T-cell (primary cell): ENCODE measurements at places on chromosomes 1 and 21.

GRCh38 chr1:209364716-209365115 is 218.8 kb upstream of the CAMK1G start:
- H3K27ac ChIP-seq, result no peak overlapping the region
- DNase-seq, result no peak
- H3K36me3 ChIP-seq, result no peaks in the 10 kb centered on the region
- H3K4me1 ChIP-seq, result no peaks in the 10 kb centered on the region
- H3K27me3 ChIP-seq, result peaks cover 2% of the 10 kb centered on the region

DNA sequence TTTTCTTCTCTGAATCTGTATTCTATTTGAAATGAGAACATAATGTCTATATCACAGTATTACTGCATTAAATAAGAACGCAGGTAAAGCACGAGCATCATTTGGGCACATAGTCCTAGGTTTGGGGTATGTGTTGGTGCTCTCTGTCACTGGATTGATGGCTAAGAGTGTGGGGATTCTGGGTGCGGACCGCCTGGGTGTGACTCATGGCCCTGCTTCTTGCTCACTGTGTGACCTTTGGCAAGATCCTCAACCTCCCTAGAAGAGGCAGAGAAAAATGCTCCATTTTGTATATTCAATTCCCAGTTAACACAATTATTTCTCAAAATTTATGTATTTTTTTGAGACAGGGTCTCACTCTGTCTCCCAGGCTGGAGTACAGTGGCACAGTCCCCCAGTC is 99.7 kb downstream of the LAMC2 start:
- no peaks in the 10 kb centered on the region for H3K27me3 ChIP-seq
- no peak overlapping the region for H3K4me3 ChIP-seq
- no peaks in the 10 kb centered on the region for H3K4me1 ChIP-seq
- H3K36me3 ChIP-seq, result no peaks in the 10 kb centered on the region

DNA sequence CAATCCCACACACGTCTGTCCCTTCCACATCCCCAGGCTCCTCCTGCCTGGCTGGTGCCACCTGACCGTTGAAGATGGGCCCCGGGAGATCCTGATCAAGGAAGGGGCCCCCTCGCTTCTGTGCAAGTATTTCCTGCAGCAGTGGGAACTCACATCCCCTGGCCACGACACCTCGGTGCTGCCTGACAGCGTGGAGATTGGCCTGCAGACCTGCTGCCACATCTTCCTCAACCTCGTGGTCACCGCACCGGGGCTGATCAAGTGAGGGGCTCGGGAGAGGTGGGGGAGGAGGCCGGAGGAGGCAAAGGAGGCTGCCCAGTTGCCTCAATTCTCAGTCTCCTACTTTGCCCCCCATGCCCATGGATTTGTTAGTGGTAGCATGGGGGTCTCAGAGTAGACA is 5.6 kb downstream of the NCDN start:
- H3K27ac ChIP-seq, result no peak overlapping the region
- H3K36me3 ChIP-seq, result peaks cover 3% of the 10 kb centered on the region
- H3K27me3 ChIP-seq, result no peaks in the 10 kb centered on the region
- DNase-seq, result no peak
- H3K4me3 ChIP-seq, result no peak overlapping the region

DNA sequence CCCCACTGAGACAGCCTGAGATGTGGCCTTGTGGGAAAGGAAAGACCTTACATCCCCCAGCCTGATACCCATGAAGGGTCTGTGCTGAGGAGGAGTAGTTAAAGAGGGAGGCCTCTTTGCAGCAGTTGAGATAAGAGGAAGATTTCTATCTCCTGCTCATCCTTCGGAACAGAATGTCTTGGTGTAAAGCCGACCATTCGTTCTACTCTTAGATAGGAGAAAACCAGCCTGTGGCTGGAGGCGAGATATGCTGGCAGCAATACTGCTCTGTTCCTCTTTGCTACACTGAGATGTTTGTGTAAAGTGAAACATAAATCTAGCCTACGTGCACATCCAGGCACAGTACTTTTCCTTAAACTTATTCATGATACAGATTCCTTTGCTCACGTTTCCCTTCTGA is 1.5 kb upstream of the CCDC27 start:
- H3K4me3 ChIP-seq, result no peak overlapping the region
- H3K27me3 ChIP-seq, result no peaks in the 10 kb centered on the region
- no peaks in the 10 kb centered on the region for H3K36me3 ChIP-seq
- peaks cover 2% of the 10 kb centered on the region for H3K4me1 ChIP-seq
- DNase-seq, result no peak
- no peak overlapping the region for H3K27ac ChIP-seq

- H3K4me3 ChIP-seq, result no peak overlapping the region
- no peak for DNase-seq
- H3K36me3 ChIP-seq, result no peaks in the 10 kb centered on the region
- no peaks in the 10 kb centered on the region for H3K27me3 ChIP-seq
- H3K4me1 ChIP-seq, result no peaks in the 10 kb centered on the region
Measured at GRCh38 chr1:175599212-175599705, 144.1 kb downstream of the TNR start.

- H3K27ac ChIP-seq, result peak overlapping the region; percentile 68
- no peak for DNase-seq
- peaks cover 7% of the 10 kb centered on the region for H3K36me3 ChIP-seq
- no peaks in the 10 kb centered on the region for H3K27me3 ChIP-seq
- no peak overlapping the region for H3K4me3 ChIP-seq
- H3K4me1 ChIP-seq, result peaks cover 15% of the 10 kb centered on the region
Measured at GRCh38 chr1:12384836-12385456, 155.1 kb downstream of the VPS13D start.

DNA sequence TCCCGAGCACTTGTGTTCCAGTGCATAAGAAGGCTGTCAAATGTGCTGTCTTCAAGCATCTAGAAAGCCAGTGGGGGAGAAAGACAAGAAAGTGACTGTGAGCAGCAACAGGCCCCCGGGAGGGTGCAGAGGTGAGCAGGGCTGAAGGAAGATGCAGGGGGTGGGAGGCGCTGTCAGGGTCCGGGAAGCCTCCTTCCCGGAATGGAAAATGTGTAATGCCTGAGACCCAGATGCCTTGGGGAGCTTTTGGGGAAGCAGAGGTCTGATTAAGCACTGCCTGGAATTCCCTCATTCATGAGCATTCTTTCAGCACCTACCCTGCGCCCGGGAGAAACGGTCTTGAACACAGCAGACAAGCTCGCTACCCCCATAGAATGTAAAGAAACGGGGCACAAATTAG is 1.3 kb downstream of the NPHP4 start:
- no peaks in the 10 kb centered on the region for H3K27me3 ChIP-seq
- H3K4me1 ChIP-seq, result peaks cover 10% of the 10 kb centered on the region
- H3K4me3 ChIP-seq, result peak overlapping the region; percentile 66

DNA sequence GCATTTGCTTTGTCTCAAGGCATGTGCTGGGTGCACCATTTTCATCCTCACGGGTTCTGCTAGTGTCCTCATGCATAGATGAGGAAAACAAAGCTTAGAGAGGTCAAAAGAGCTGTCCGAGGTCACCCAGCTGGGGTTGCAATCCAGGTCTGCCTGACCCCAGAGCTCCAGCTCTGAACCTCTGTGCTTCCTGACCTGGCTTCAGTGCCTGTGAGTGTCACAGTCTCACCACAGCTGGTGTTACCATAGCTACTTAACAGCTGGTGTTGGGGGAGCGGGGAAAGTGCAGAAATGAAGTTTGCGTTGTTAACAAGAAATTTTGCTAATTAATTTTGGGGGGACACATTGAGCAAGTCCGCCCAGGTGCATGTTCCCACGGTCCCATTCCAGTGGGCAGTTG is 328.5 kb downstream of the KIF26B start:
- H3K4me1 ChIP-seq, result no peaks in the 10 kb centered on the region
- H3K4me3 ChIP-seq, result no peak overlapping the region
- no peaks in the 10 kb centered on the region for H3K36me3 ChIP-seq
- no peak for DNase-seq
- peaks cover 6% of the 10 kb centered on the region for H3K27me3 ChIP-seq
- H3K27ac ChIP-seq, result no peak overlapping the region

GRCh38 chr1:212077028-212077427 is 41.5 kb downstream of the DTL start:
- no peaks in the 10 kb centered on the region for H3K27me3 ChIP-seq
- H3K4me3 ChIP-seq, result no peak overlapping the region
- no peak for DNase-seq
- no peak overlapping the region for H3K27ac ChIP-seq
- H3K4me1 ChIP-seq, result no peaks in the 10 kb centered on the region
- no peaks in the 10 kb centered on the region for H3K36me3 ChIP-seq

- DNase-seq, result no peak
- H3K4me1 ChIP-seq, result peaks cover 31% of the 10 kb centered on the region
- H3K27me3 ChIP-seq, result no peaks in the 10 kb centered on the region
- H3K4me3 ChIP-seq, result no peak overlapping the region
Measured at GRCh38 chr1:200526709-200527612, 93.6 kb downstream of the KIF14 start.

- no peak overlapping the region for H3K27ac ChIP-seq
- no peak for DNase-seq
- no peaks in the 10 kb centered on the region for H3K36me3 ChIP-seq
- no peak overlapping the region for H3K4me3 ChIP-seq
- no peaks in the 10 kb centered on the region for H3K27me3 ChIP-seq
- peaks cover 31% of the 10 kb centered on the region for H3K4me1 ChIP-seq
Measured at GRCh38 chr1:179034720-179035119, 9.0 kb downstream of the FAM20B start.

GRCh38 chr1:64039390-64039926 is 164.0 kb upstream of the UBE2U start:
- H3K36me3 ChIP-seq, result no peaks in the 10 kb centered on the region
- DNase-seq, result no peak
- H3K4me3 ChIP-seq, result no peak overlapping the region
- H3K27me3 ChIP-seq, result no peaks in the 10 kb centered on the region
- H3K4me1 ChIP-seq, result no peaks in the 10 kb centered on the region

- H3K27ac ChIP-seq, result no peak overlapping the region
- H3K4me1 ChIP-seq, result no peaks in the 10 kb centered on the region
- DNase-seq, result no peak
- H3K27me3 ChIP-seq, result no peaks in the 10 kb centered on the region
- H3K36me3 ChIP-seq, result no peaks in the 10 kb centered on the region
Measured at GRCh38 chr1:2950926-2951305, 70.4 kb upstream of the ACTRT2 start.

- H3K36me3 ChIP-seq, result no peaks in the 10 kb centered on the region
- H3K4me1 ChIP-seq, result peaks cover 8% of the 10 kb centered on the region
Measured at GRCh38 chr1:28591708-28592320, at the start of gene RAB42. Gene RAB42 (plus strand): TSS chr1:28592265. CDS start chr1:28592512, 247 bp downstream.

- peaks cover 23% of the 10 kb centered on the region for H3K4me1 ChIP-seq
- no peak overlapping the region for H3K27ac ChIP-seq
- H3K27me3 ChIP-seq, result no peaks in the 10 kb centered on the region
- no peak for DNase-seq
- H3K36me3 ChIP-seq, result peaks cover 2% of the 10 kb centered on the region
Measured at GRCh38 chr1:12340544-12340930, 110.7 kb downstream of the VPS13D start.

DNA sequence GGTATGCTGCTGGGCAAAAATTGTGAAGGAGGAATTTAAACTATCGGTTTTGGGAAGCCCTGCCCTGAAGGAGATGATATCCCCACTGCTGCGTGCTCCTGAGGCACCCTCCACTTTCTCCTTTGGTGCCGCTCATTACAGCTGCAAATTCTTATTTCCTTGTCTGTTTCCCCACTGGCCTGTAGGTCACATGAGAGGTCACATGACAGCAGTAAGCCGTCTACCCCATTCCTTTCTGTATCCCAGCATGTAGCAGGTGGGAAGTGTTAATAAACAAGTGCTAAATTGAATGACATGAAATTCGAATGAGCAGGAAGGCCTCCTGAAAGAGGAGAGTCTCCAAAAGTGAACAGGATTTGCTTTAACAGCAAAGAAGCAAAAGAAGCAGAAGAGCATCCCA is 58.7 kb downstream of the GRIK3 start:
- H3K27me3 ChIP-seq, result no peaks in the 10 kb centered on the region
- no peaks in the 10 kb centered on the region for H3K36me3 ChIP-seq
- H3K27ac ChIP-seq, result no peak overlapping the region
- H3K4me1 ChIP-seq, result no peaks in the 10 kb centered on the region

- no peak overlapping the region for H3K27ac ChIP-seq
- no peaks in the 10 kb centered on the region for H3K27me3 ChIP-seq
- DNase-seq, result no peak
- H3K4me1 ChIP-seq, result peaks cover 9% of the 10 kb centered on the region
Measured at GRCh38 chr1:171736196-171736595, 5.7 kb downstream of the VAMP4 start.

GRCh38 chr21:35503671-35504070 is 454.6 kb upstream of the RUNX1 start:
- no peak overlapping the region for H3K4me3 ChIP-seq
- H3K36me3 ChIP-seq, result no peaks in the 10 kb centered on the region
- H3K4me1 ChIP-seq, result peaks cover 32% of the 10 kb centered on the region

- peak within 1 kb of the TSS; percentile 96 for H3K27ac ChIP-seq
- peaks cover 4% of the 10 kb centered on the region for H3K27me3 ChIP-seq
- DNase-seq, result peak; percentile 70
- peak within 1 kb of the TSS; percentile 97 for H3K4me3 ChIP-seq
Measured at GRCh38 chr21:32412162-32413014, at the start of gene EVA1C. Gene EVA1C (plus strand): TSS chr21:32412706. CDS start chr21:32412854, 148 bp downstream.

DNA sequence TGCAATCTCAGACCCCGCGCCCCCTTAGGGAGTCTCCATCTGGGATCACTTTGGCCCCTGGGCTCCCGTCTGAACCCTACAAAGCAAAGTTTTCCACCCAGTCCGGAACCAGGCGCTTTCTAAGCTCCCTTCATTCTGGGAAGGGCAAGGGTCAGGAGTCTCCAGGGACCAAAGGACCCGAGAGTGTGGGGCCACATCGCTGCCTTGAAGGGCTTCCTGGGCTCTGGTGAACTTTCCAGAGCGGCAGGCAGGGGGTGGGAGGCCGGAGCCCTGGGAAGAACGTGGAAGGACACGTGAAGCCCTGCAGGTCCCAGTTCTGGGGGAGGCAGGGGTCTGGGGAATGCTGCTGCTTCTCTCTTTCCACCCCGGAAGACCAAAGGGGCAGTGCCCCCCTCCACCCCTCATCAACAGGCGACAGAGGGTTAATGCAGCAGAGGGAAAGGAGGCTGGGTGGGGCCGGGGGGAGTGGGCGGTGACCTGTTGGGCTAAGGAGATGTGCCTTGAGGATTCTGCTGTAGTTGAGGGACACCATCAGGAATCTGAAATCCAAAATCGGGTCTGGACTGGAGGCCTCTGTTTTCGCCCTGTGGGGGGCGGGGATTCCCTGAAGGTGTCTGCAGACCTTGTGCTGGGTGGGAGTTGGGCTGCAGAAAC is 734 bp downstream of the CDK18 start:
- no peak for DNase-seq
- peaks cover 22% of the 10 kb centered on the region for H3K27me3 ChIP-seq
- no peaks in the 10 kb centered on the region for H3K36me3 ChIP-seq
- H3K4me3 ChIP-seq, result peak overlapping the region; percentile 90
- no peak overlapping the region for H3K27ac ChIP-seq

GRCh38 chr1:211280910-211281309 is 21.7 kb downstream of the RCOR3 start:
- H3K27ac ChIP-seq, result no peak overlapping the region
- no peaks in the 10 kb centered on the region for H3K27me3 ChIP-seq
- DNase-seq, result no peak

- H3K4me3 ChIP-seq, result no peak overlapping the region
- H3K4me1 ChIP-seq, result no peaks in the 10 kb centered on the region
- H3K27me3 ChIP-seq, result no peaks in the 10 kb centered on the region
- no peaks in the 10 kb centered on the region for H3K36me3 ChIP-seq
- no peak overlapping the region for H3K27ac ChIP-seq
Measured at GRCh38 chr1:165168467-165168866, 188.0 kb downstream of the LMX1A start.

- H3K4me3 ChIP-seq, result no peak overlapping the region
- no peaks in the 10 kb centered on the region for H3K4me1 ChIP-seq
- DNase-seq, result no peak
- H3K27me3 ChIP-seq, result no peaks in the 10 kb centered on the region
- no peaks in the 10 kb centered on the region for H3K36me3 ChIP-seq
Measured at GRCh38 chr1:222257027-222257426, 290.9 kb downstream of the HHIPL2 start.
